Keratinocyte (primary cell): ENCODE measurements at places on chromosomes 1 and 21.
A peak's percentile ranks its signal among the peaks of the same experiment; 100 is the strongest.

DNA sequence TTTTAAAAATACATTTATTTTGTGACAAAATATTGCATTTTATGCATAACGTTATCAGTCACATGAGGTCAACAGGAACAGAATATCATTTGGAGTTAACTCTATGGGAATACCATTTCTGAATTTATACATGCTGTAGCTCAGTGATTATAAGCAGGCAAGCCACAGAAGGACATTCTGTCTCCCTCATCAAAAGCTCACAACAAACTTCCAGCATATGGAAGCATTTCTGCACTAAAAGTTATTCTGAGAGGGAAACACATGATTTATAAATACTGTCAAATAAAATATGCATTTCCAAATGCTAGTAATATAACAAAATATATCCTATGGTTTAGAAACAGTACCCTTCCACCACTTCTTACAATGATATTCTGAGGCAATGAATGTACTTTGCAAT is 854.1 kb upstream of the B3GALT2 start:
- DNase-seq: no peak

DNA sequence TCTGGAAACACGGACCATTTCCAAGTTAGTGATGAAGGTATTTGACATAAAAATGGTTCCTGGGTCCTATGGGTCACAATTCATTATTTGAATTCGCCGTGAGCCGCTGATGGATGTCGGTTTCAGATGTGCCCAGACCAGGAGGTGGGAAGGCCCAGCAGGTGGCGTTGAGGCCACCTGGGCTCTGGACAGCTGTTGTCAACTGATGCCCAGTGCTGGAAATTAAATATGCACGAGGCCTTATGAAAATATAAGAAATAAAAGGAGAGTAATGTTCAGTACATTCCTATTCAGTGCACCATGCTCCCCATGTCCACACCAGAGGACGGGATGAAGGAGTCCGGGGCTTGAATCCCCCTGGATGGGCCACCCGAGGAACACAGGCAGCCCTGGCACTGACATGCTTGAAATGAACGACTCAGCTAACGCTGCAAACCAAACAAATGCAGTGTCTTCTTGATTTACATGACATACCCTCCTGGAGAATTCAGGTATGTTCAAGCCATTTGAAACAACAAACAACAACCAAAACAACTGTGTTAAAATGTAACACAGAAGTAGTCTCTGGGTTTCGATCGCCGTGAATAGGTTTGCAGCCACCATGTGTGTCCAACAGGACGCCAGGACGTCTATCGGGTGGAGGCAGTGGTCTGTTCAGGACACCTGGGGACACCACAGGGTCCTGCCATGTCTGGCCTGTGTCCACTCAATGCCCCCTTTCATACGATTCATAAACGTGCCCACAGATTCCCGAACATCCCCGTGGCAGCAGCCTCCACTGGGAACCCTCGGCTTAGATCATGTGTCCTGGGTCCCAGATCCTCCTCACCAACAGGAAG is 6.1 kb downstream of the TFF3 start:
- DNase-seq: no peak

DNA sequence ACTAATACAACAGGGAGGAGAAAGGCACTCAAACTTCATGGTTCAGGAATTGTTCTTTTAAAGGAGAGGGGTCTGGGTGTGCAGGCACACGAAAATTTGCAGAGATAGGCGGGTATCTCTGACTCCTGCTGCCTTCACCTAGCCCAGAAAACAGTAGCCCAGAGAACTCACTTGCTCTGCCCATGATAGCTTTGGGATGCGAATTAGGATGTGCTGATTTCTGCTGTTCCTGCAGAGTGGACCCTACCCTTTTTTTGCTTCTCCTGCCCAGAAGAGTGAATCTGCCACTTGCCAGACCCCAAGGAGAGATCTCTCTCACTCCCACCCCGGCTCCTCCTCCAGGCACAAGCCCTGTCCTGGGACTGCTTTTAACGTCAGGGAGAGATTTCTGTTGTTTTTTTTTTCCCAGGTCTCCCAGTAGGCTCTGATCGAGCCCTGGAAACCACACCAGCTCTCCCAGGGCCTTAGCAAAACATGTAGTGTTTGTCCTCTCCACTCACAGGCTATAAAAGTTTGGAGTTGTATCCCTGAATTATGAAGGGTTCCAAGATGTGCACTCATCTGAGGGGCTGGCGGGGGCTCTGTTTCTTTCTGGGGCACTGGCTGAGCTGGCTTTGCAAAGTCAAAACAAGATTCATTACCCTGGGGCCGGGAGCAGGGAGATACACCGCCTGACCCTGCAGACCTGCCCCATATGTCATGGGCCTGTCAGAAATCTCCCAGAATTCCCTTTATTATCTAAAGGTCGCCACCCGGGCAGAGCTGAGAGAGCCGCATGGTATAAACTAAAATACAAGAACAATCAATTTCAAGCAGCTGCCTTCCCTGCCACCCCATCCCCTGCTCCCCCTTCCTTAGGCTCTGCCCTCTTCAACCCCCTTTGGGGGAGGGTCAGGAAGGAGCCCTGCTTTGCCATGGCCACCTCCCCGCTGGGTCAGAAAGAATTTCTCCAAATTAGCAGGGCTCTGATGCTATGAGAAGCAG is 17.9 kb downstream of the PLXNA2 start:
- no peak for DNase-seq

GRCh38 chr1:240468656-240469055 is 143.3 kb downstream of the GREM2 start:
- DNase-seq: no peak

DNA sequence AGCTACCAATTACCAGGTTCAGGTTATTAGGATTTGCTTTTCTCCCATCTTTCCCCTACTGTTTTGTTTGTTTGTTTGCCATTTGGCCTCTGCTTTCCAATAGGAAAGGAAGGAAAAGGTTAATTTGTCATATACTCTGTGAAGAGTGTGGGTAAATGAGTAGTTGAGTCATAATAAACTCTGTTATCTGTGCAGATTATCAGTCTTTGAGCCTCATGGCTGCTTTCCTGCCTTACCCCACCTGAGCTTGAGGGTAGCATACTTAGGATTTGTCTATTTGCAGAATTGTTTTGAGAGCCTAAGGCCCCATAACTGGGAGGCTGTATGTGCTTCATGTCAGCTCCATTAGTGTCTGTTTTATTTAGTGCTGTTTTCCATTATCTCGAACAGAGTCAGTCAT is 32.9 kb upstream of the SNX27 start:
- no peak for DNase-seq

DNA sequence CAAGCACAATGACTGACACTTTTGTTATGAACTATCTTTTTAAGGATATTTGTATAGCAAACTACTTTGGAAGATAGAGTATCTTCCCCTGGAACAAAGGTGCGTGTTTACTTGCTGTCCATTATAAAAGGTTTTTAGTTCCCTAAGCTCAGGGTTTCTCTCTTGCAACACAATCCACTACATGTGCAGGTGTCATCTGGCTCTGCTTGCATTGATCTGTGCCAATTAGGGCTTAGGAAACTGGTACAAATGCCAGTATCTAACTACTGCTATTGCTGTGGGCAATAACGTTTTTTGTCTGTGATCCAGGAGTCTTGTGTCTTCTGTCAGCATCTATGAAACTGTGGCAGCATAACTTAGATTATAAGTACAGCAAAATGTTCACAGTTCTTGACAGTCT is 68.3 kb upstream of the ABCD3 start:
- no peak for DNase-seq

GRCh38 chr1:10068605-10069294 is 36.0 kb downstream of the UBE4B start:
- peak; percentile 69 for DNase-seq
